ENCODE measurements at places on chromosomes 12 and 14.

DNA sequence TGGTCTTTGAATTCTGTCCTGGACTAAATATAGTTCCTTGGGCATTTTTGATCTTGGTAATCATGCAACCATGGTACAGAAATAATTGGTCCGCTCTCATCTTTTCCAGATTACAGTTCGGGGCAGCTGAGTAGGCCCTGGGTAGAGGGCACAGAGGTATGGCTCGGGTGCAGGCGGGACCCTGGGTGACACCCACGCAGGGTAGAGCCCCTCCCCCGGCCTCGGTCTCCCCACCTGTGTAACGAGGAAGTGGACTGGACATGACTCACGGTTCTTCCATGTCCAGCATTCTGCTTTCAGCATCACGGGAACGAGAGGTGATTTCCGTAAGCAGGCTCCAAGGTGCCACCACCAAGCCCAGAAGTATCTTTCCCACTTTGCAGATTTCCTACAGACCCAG is 91.0 kb upstream of the DIO3 start:
- H3K27ac ChIP-seq = no peak overlapping the region
- no peaks in the 10 kb centered on the region for H3K27me3 ChIP-seq
- H3K4me3 ChIP-seq = no peak overlapping the region
- DNase-seq = no peak

DNA sequence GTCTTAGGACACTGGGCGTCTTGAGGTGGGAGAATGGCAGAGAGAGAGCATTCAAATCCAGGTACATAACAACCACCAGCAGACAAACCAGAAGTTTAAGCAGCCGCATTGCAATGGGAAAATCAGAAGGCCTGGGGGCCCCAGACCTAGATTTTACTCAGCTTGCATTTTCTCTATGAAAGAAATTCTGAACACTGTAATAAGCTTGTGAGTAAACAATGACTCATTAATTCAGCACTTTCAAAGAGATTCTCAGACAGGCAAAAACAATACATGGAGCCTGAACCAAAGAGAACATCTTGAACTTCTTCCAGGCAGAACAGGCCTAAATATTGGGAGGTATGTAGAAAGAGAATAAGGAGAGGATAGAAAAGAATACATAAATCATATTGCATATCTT is 69.8 kb upstream of the IFNG-AS1 start:
- H3K4me3 ChIP-seq = no peak overlapping the region
- H3K27me3 ChIP-seq = no peaks in the 10 kb centered on the region
- peaks cover 5% of the 10 kb centered on the region for H3K4me1 ChIP-seq
- DNase-seq = no peak
- no peak overlapping the region for H3K27ac ChIP-seq

GRCh38 chr12:2494486-2495192 is 300.1 kb upstream of the FKBP4 start:
- no peak overlapping the region for H3K4me3 ChIP-seq
- no peaks in the 10 kb centered on the region for H3K36me3 ChIP-seq
- no peaks in the 10 kb centered on the region for H3K4me1 ChIP-seq
- no peak for DNase-seq
- H3K27me3 ChIP-seq = peaks cover 25% of the 10 kb centered on the region

GRCh38 chr12:125983094-125983783 is 918.0 kb downstream of the AACS start:
- H3K27ac ChIP-seq = no peak overlapping the region
- peak; percentile 8 for DNase-seq

DNA sequence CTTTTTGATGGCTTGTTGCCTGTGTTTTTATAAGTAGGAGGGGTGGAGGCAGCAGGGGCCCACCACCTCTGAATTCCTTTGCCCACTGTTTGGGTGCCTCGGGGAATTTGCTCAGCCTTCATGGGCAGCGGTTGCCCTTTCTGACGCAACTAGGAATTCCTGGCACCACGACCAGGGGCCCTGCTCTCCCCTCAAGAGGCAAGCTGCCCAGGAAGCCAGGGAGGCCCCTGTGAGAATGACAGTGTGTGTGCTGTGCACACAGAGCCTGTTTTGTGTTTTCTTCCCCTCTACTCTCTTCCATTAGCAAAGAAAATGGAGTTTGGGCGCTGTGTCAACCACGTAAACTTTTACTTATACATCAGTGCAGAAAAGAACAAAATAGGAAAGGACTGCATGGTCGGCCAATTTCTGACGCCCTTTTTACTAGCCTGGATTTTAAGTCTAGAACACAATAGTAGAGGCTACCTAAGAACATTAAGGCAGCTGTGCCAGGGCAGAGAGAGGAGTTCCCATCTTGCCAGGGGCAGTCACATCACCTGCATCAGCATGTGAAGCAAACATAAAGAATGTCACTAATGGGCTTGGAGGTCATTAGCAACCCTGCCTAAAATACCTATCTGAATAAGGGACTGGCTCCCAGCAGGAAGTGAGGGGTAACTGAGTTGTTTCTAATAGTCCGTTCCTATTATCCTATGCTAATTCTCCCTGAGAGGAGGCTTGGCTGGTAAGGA is 17.9 kb upstream of the PTGR2 start:
- no peak overlapping the region for H3K27ac ChIP-seq
- H3K4me3 ChIP-seq = no peak overlapping the region
- no peaks in the 10 kb centered on the region for H3K27me3 ChIP-seq
- peaks cover 21% of the 10 kb centered on the region for H3K4me1 ChIP-seq
- DNase-seq = no peak

Data from activated T-cell treated with anti-CD3 and anti-CD28 coated beads, Interleukin-2, amount 50 U/mL, for 72 hours (primary cell).